EH (cell line): ENCODE measurements at places on chromosomes 3 and 15.

DNA sequence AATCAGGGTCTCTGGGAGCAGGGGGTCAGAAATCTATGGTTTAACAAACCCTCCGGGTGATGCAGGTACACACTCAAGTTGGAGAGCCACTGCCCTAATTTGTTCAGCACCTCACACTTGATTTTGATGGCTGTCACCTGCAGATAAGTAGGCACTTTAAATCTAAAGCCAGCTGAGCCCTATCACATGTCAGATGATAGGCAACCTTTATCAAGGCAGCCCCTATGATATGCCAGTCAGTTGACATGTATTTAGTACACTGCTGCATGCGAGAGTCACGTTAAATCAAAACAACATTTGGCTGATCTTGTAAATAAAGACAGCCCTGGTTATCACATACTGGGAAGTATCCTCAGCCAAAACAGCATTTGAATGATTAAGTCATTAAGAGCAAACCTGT, 104.4 kb upstream of the MCTP2 start:
- no peak for DNase-seq

DNA sequence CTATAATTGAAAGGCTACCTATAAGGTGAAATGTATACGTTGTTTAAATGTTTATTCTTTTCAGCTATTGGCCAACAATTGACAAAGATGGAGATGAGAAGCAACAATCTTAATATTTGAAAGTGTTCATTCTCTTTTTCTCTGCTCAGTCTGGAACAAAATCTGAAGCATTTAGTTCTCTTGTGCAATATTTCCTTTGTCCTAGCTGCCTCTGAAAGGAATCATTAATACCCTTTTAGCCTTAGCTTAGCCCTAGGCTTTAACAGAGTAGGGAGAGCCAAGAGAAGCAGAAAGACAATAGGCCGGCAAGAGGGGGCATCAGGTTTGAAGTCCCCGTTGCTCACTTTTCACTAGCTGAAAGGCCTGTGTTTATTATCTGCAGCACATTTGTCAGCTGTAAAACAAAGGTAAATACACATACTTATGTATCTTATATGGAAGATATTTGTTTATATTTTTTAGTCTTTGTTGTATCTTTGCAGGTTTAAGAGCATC, 422.5 kb upstream of the SEMA6D start:
- DNase-seq = no peak

- peak; percentile 47 for DNase-seq
Observed at GRCh38 chr3:133295199-133295901, 104.5 kb upstream of the BFSP2 start.

DNA sequence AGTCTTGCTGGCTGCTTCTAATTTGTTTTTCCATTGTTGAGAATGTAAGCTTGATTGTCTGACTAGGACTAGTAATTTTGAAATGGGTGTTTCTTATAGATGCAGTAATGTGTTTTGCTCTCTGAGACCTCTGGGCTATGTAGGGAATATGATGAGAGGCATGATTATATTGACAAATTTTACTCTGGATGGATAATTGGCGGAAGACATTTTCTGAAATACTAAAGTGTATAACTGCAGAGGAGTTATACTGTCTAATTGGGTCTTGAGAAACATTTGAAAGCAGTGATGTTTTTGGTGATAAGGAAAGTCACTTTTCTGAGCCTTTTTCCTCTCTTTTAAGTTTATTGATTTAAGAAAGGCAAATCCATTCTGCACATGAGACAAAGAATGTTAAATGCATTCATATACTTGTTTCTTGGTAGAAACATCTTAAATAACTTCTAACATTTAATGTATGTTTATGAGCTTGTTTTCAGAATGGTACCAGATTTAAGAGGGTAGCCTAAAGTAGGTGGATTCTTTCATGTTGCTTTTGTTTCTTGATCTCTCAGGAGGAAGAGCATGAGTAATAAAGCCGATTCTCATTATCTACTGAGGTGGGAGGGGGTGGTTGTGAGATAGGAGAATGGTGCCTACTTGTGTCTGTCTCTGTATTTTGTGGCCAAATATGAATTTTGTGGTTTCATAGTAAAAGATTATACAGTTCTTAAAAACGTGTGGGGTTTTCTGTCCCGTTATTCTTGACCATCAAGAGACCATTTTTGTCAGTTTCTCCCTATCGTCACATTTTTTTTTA, 2.0 kb downstream of the ATP2C1 start:
- no peak for DNase-seq

DNA sequence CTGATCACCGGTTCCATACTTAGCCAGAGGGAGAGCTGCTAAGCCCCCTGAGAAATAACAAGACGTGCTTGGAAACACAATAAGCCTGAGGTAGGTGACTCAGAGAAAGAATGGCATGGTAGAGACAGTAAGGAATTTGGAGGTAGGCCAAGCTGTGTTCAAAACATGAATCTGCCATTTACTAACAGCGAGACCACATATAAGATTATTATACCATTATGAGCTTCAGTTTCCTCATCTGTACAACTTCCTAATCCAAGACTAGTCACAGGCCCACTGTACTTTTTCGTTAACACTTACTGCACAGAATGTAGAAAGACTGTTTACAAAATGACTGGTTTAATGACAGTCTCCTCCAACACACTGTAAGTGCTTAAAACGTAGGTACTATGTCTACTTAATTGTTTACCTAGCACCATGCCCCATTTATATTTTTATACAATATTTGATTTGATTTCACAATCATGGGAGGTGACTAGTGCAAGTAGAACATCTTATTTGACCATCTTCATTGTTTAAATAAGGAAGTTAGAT, 25.7 kb downstream of the ATOSA start:
- DNase-seq = peak; percentile 88

DNA sequence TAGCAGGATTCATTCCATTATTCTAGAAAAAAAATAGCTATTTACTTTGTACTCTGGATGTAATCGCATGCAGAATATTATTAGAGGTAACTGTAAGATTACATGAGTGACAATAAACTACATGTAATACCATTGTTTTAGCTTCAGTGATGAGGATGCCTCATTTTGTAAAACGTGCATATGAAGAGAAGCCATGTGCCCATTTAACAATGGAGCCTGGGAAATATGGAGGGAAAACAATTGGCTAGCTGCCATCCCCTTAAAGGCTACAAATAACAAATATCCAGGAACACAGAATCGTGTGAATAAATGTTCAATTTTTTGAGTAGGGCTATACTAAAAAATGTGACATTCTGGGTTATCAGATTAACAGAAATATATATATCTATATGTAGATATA, 151.1 kb downstream of the SAMMSON start:
- DNase-seq = no peak

DNA sequence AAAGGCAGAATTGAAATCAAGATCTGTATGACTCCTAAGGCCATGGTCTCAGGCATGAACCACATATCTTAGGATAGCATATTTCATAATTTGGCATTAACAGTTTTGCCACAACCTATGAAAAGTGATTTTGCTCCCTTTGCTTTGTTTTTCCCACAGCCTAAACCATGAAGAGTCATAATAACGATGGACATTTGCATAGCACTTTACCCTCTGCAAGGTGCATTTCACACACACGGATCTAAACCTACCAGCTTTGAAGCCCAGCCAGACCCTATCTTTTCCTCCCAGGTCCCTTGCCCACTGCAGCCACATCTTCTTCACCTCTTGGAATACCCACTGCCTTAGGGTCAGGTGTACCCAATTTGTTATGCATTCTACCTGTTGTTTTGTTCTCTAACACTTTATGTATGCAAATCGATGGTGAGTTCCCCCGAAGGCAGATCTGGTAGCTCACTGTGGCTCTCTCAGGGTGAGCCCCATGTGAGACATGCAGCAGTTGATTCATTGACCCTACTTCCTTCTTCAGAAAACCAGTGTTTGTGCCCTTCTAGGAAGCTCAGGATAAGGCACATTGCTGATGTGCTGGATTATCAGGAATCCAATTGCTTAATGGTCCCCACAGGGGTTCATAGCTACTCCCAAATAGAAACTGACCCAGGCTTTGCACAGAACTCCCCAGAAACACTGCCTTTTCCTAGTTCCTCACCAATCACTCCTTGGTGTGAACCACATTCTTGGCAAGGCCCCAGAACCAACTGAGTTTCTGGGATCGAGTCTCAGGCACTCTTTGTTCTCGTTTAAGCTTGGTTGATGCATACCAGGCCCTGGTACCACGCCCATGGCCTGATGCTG, 8.7 kb downstream of the ARHGAP31 start:
- peak; percentile 53 for DNase-seq

DNA sequence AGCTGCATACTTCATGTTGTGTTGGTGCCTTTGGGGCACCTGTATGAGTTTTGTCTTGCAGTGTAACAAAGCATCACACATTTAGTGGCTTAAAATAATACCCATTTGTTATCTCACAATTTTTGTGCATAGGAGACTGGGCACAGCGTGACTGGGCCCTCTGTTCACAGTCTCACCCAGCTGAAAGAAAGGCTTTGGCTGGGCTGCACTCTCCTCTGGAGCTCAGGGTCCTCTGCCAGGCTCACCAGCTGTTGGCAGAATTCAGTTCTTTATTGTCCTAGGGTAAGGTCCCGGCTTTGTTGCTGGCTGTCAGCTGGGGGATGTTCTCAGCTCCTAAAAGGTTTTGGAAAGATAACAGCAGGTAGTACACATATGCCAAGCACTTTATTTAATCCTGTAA, 263.3 kb downstream of the CLSTN2 start:
- no peak for DNase-seq

DNA sequence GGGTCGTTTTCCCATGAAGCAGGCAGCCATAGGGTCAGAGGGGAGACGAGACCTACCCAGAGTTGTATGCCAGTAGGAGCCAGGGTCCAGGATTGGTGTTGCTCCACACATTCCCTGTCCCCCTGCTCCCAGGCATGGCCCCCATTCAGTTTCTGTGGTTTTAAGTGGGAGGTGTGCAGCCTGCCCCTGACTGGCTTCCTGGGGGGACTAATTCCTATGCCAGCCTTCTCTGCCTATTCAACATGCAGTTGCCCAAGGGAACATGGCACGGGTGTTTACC, 126.3 kb downstream of the EEFSEC start:
- no peak for DNase-seq

GRCh38 chr3:177689869-177690268, 492.6 kb upstream of the TBL1XR1 start:
- no peak for DNase-seq

DNA sequence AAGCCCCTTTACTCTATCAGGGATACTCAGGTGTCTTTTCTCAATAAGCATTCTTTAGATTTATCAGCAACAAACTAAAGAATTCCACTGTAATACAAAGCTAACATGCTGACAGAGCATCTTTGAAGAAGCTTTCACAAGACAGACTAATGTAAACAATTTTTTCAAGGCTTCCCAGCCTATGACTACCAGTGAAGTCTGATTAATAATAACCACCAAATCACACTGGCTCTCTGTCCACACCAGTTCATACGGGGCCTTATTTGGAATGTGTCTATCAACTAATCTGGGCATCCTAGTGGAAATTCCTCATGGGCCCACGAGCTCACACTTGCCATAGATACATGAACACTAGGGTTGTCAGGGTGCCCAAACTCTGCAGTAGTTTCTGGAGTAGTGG, 84.5 kb downstream of the EFL1 start:
- peak; percentile 88 for DNase-seq

DNA sequence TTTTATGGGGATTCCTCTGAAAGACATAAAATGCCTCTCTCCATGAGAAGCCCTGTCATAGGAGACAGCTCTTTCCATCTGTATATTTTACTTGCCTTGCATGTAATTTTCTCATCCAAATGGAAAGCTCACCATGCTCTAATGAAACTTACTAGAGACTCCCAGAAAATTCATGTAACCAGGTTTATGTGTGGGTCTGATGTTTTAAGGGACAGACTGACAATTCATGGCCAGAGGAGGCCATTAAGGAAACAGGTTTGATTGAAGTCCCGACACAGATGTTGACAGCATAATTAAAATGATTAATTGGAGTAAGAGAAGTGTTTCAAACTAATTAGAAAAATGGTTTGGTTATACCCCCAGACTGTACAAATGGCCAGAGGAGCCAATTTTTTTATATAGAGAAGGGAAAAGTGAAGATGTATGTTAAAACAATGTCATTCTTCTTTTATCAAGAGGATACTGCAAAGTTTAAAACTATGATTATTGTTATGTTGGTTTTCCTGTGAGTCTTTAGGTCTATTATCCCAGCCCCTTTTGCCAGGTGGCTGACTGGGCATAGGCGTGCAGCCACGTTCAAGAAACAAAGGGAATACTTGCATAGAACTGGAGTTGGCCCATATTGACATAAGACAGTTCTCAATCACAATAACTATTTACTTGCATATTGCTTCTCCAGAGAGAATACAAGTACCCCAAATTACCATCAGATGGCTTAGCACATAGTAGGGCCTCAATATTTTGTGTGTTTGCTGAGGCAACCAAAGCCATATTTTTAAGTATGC, 64.8 kb downstream of the RBMS3 start:
- DNase-seq = no peak

DNA sequence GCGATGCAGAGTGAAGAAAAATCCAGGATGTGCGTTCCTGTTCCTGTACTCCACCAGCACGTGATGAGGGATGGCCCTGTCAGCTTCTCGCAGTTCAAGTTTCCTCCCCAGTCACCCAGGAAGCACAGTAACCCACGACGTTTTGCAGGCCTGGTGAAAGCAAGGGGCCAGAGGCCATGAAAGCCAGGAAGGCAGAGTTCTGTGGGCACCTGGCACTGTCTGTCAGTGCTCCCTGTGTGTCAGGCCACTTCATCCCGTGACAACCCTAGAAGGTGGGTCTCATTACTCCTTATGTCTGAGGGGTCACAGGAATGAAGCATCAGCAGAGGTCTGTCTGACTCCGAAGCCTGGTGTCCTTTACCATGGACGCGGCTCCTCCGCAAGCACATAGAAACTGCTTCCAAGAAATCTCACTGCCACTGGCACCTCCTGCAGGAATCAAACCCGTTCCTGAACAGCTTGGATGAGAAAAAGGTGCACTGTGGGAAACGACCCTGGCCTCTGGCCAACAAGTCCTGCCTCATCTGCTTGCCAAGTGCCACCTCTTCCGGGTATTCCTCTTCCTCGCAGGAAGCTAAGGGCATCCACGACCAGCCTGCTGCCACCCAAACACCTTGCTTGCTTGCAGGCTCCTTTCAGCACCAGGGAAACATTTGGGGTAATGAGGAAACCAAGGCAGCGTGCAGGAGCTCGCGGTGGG, 14.6 kb downstream of the RAB43 start:
- no peak for DNase-seq

DNA sequence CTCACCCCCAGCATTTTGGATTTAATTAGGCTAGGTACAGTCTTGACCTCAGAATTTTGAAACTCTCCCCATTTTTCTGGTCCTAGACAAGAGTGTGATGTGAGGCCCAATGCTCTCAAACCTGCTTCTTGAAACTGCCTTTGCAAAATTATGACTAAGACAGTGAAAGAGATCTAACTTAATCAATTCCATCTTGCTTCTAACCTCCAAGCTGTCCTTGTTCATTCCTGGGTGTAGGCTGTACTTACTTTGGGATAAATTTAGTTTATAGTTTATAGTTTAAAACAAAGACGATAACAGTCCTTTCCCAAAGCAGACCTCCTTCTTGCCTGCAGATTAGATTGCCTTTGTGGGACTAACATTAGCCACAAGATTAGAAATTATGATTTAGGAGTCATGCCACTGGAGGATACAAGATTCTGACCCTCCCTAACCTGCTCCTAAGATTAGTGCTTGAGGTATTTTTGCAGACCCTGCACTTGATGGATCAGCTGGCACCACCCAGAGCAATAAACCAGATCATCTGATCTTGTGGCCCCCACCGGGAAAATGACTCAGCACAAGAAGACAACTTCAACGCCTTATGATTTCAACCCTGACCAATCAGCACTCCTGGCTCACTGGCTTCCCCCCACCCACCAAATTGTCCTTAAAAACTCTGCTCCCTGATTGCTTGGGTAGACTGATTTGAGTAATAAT, 59.6 kb downstream of the CD200R1L start:
- DNase-seq = peak; percentile 49

GRCh38 chr15:27050163-27050562, 79.2 kb downstream of the GABRG3 start:
- DNase-seq = no peak
